GM12864 (cell line): ENCODE measurements at places on chromosomes 16 and 17.

- peak; percentile 52 for DNase-seq
These were observed 977 bp upstream of the ZNF778 start for GRCh38 chr16:89216315-89217137.

DNA sequence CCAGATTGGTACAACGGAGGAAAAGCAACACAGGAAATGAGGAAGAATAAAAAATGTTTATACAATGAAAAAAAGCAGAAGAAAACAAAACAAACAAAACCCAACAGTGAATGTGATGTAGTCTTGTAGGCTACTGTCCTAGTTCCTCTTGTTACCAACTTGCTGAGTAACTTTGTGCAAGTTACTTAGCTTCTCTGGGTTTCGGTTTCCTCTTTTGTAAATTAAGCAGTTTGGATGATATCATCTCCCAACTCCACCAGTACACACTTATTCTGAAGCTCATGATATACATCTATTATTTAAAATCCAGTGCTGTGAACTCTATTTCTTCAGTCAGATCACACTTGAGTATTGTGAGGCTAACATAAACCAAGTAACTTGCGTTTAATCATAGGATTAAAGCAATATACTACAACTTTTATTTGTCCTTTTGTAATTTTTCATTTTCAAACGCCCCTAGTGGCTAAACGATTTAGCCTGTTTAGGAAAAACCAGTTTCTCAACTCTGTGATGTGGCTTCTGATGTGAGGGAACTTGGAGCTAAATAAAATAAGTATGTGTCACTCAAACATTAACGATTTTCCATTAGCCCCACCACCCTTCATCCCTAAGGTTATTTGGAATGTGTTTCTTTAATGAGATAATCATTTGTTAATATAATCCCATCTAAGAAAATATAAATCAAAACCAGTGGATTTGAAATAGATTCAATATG lies 1.4 kb upstream of the UNK start:
- DNase-seq: peak; percentile 83

DNA sequence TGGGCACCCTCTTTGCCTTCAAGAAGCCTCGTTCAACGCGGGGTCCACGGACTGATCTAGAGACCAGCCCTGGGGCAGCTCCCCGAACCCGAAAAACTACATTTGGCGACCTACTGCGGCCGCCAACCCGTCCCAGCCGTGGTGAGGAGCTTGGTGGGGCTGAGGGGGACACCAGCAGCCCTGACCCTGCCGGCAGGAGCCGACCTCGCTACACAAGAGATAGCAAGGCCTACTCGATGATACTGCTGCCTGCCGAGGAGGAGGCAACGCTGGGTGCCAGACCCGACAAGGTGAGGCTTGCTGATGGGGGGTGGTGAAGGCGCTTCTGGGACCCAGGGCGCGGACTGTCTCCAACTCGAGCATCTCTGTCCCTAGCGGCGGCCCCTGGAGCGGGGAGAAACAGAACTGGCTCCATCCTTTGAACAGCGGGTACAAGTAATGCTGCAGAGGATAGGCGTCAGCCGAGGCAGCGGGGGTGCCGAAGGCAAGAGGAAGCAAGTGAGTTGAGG lies 5.6 kb downstream of the ACD start:
- DNase-seq: no peak

DNA sequence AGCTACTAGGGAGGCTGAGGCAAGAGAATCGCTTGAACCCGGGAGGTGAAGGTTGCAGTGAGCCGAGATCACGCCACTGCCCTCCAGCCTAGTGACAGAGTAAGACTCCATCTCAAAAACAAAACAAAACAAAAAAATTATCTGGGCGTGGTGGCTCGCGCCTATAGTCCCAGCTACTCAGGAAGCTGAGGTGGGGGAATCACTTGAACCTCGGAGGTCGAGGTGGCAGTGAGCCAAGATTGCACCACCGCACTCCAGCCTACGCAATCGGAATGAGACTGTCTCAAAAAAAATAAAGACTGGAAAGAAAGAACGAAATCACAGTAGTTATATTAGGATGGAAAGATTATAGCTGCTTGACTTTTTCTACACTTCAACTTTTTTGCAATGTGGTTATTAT lies 18.9 kb downstream of the COG1 start:
- no peak for DNase-seq

DNA sequence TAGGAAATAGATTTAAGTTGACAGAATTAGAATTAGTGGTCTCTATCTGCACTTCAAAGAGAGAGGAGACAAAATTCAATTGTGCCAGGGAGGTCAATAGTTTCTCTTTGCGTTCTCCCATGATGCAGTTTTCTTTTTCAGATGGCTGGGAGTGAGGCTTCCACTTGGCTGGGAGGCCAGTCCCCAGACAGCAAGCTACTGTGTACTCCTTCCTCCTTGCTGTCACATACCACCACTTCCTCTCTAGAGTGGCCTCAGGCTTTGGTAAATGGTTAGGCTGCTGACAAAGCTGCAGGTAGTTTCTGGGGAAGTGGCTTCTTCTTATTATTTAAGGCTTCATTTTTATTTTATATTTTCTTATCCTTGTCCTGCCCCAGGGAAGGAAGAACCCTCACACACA lies 106.2 kb upstream of the HS3ST4 start:
- DNase-seq: no peak

DNA sequence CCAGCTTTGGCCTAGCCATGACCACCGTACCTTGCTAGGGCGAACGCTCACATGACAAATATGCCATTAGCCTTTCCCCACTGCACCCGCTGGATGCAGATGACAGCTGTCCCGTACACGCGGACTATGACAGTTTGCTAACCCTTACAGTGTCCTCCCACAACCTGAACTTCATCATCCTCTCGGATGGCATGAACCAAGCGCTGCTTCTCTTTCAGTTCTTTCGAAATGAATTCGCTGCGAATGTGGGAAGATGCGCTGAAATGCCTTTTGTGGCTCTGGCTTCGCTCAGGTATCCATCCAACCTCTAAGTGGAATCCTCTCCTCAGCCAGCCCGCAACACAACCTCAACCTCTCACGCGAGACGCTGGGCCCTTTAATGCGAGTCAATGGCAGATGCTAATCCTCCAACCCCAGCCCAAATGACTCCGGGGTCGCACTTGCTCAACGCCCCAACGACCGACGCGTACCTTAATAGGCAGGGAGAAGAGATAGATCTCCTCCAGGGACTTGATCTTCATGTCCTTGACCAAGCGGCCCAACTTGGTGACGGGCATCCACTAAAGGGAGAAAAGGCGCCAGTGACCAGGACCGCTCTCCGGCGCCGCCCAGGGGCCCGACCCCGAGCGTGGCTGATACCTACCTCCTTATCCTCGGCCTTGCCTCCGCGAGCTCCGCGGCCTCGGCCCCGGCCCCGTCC lies 670 bp downstream of the RPS2 start:
- DNase-seq: no peak

DNA sequence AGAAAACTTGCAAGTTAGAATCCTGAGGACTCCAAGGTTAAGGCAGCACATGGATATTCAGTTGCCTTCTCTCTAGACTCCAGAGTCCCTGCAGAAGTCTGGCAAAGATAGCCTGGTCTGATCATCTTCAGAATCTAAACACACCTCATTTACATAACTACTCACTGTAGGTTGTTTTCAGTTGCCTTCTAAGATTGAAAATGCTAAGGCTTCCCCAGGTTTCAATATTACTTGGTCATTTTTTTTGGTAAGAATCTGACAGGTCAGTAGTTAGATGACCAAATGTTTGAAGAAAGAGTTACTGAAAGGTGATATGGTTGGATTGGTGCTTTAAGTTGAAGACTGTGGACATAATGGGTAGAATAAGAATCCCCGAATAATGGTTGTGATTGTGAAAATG lies 205.4 kb upstream of the KCNJ16 start:
- peak; percentile 13 for DNase-seq

- no peak for DNase-seq
These were observed 8.0 kb downstream of the ELOB start for GRCh38 chr16:2769100-2769529.

- DNase-seq: no peak
These were observed 64.0 kb downstream of the NT5M start for GRCh38 chr17:17366941-17367875.

DNA sequence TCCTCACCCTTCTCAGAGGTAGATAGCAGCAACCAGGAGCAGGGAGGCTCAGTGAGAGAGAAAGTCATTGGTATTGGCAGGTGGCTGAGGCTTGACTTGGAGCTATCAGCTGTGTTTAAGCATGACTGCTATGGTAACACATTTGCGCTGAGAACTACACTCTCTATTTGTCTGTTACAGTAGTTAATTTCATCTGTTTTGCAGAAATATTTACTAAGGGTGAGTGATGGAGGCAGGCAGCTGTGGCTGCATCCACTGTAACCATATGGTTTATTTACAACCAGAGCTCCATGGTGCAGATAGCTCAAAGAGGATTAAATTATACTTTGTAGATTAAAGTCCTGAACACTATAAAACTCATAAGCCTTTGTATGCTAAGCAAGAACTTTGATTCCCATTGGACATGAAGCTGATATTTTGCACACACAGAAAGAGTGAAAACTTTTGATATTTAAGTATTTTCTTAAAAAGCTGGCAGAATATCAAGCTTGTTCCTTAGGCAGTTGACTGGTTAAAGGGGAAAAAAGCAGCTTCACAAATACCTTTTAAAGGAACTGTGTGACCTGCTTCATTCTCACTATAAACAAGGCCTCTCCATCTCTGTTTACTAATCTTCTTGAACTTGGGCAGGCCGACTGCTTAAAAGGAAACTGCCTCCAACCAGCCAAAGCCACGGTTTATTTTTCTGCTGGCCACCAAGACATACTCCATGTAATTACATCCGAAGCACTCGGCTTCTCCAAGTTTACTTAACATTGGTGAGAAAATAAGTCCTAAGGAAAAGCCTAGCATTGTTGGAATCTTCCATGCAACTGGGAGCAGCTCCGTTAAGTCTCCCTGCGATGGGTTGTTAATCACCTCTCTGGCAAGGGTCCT lies 299.8 kb upstream of the ZFHX3 start:
- DNase-seq: no peak

GRCh38 chr16:9031107-9031506 lies 60.3 kb upstream of the HAPSTR1 start:
- DNase-seq: no peak

DNA sequence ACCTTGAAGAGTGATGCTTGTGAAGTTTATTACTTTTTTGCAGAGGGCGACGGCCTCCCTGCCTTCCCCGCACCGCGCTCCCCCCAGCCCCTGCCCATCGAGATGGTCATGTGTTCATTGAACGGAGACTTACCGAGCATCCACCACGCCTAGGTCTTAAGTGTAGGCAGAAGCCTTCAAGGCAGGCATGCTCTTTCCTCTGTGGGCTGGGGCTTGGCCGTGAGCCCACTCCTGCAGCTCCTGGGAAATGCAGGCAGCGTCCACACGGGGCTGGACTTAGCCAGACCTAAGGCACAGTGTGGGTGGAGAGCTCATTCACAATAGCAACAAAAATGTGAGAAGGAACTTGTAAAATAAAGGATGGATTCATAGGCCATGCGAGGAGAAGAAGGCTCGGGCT lies 19.2 kb downstream of the RNF213 start:
- DNase-seq: no peak

DNA sequence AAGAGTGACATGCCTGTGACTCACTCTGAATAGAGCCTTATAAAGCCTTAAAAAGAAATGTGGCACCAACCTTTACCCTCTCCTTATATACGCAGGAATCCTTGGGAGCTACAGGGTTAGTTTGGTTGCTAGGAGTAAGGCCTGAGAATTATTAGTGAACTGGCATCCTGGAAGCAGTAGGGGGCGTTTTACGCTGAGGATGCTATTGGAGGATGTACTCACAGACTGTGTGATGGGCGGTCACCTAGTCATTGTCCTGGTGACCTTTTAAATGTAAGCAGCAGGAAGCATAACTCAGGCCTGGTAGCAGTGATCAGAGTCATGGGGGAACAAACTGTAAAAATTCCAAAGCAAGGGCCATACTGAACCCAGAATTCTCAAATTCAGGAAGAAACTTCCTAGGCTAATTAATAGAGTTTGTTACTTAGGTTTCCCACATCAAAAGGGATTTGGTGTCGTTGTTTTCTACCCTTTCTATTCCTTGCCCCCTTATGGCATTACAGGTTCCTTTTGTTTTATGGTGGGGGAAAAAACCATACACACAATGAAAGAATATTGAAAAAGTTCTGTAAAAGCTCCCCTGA lies 153.8 kb downstream of the SNX11 start:
- no peak for DNase-seq

DNA sequence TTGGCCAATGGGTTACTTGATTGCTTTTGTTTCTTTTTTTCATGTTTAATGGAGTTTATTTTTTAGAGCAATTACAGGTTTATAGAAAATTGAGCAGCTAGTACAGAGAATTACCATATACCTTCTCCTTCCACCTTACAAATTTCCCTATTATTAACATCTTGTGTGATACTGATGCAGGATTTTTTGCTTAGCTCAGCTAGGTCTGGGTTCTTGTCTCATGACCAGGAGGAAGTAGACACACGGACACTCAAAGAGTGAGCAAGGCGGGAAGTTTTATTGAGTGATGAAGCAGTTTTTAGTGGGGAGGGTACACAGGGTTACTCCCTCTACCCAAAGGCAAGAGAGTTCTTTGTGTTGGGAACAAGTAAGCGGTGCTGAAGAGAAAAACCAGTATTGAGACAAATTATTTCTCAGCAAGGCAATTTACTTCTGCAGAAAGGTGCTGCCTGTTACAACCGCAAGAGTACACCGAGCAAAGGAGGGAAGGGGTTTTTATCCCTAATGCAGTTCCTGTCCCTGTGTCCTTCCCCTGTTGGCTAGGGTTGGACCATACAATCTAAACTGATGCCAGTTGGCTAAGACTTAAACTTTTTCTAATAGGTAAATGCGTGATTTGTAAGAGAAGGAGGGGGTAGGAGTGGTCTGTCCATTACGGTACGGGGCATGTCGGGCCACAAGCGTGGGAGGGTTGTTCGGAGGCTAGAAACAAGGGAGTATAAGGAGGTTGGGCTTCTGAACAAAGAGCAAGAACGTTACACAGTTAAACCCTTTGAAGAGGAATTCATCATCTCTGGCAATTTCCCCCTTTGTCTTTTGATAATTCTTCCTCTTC lies 26.9 kb downstream of the SEC14L1 start:
- DNase-seq: no peak

GRCh38 chr17:80123791-80124190 lies 22.4 kb downstream of the GAA start:
- no peak for DNase-seq

DNA sequence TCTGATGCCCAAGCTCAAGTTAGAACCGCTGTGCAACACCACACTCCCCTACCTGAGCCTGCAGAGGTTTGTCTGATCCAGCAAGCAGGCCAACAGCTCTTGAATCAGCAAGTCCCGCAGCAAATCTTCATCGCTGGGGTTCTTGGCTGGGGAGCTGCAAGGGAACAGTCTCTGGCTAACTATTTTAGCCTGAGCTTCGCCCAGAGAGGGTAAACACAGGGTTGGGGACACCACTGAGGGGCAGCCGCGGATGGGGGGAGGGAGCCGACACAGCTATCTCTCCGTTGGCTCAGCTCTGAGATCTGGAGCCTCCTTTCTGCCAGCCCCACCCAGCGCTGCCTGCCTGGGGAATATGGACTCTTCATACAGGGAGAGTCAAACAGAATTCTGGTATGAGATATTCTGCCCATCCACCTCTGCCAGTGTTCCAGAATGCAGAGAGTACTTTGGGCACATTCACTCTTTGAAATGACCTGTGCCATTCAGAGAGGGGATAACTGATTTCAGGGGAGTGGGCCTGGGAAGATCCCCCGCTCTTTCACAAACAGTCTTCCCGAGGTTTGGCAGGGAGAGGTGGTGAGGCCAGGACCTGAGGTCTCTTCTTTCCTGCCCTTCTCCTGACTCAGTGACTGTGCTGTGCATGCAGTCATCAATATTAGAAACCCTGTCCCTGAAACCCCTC lies 7.4 kb downstream of the GIP start:
- DNase-seq: no peak
